NCI-H1694 treated with DMSO at 0.1 percent for 48 hours (cell line): ENCODE measurements at places on chromosomes 2 and 18.

GRCh38 chr2:241391892-241392665, 36.0 kb downstream of the FARP2 start:
- DNase-seq = peak; percentile 32

DNA sequence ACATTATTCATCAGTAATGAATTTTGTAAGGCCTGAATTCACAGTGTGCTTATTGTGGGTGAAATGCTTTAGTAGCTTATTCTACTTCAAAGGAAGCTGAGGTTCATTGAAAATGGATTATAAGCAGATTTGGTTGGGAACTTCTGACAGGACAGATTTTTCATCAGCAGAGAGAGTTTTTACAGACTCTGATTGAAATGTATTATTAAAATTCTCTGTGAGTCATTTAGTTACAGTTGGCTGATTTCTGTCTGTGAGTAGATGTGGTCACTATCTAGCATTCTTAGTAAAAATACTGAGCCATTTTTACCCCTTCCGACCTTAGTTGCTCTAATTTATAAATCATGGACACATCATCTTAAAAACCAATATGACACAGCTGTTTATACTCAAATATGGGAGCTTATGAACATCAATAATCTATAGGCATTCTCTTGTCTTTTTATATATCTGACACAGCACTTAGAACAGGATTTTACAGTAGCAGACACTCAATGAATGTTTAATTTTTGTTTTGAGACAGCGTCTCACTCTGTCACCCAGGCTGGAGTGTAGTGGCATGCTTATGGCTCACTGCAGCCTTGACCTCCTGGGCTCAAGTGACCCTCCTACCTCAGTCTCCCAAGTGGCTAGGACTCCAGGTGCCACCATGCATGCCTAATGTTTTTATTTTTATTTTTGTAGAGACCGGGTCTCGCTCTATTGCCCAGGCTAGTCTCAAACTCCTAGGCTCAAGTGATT, 239.6 kb downstream of the BABAM2 start:
- DNase-seq = no peak

DNA sequence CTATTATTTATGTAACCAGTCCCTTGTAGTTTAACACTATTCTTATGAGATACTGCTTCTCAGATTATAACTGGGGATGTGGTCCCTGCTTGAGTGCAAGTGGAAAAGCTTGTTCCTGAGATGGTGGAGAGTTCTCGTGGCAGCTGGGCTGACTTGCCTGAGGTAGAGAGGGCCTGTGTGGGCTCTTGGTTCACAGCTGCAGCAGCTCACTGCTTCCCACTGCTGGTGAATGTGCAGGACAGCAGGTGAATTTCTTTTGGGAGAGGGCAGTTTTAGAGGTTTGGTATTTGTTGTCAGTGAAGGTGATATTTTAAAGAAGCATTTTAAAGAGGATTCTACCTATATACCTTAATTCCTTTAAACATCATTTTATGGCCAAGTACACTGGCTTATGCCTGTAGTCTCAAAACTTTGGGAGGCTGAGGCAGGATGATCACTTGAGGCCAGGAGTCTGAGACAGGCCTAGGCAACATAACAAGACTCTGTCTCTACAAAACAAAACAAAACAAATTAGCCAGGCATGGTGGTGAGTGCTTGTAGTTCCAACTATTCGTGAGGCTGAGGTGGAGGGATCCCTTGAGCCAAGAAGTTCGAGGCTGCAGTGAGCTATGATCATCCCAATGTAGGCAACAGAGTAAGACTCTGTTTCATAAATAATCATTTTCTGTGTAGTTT, 94.8 kb downstream of the MTA3 start:
- peak; percentile 65 for DNase-seq

DNA sequence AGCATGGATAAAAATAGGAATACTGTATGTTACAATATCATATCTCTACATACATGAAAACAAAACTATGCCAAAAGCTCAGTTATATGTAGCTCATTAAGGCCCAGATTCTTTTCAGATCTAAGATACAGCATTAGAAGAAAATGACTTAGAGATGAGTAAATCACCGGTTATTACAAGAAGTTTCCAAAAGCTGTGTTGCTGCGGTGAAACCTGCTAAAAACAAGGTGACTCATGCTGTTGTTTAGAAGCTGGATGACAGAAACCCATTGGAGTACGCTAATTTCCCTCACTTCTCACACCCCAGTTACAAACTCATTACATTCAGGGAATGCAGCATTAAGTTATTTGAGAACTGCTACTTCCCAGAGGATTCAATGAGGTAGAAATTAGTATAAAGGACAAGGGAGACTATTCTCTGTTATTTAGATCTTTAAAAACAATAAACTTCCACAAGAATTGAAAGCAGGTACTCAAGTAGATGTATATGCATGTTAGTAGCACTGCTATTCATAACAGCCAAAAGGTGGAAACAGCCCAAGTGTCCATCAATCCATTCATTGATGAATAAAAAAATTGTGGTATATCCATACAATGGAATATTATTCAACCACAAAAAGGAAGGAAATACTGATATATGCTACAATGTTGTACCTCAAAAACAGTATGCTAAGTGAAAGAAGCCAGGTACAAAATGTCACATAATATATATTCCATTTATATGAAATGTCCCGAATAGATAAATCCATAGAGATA, 32.6 kb downstream of the RBKS start:
- DNase-seq = no peak

GRCh38 chr18:55735199-55735855, 147.3 kb upstream of the TCF4 start:
- DNase-seq = no peak

DNA sequence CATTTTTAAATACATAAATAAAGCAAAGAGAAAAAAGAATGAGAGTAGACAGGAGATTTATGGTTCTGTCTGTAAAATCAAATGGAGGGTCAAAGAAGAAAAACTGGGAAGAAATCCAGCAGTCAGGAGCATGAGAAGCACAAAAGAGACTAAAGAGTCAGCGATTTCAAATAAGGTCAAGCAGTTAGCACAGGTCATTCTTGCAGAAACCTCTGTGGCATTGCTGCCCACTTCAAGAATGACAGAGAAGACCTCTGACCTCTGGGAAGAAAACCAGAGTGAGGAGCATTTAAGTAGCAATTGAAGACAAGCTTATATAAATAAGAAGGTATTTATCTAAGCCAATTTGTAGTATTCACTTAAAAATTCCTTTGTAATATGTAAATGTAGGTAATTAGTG, 172.0 kb upstream of the SPOPL start:
- no peak for DNase-seq

DNA sequence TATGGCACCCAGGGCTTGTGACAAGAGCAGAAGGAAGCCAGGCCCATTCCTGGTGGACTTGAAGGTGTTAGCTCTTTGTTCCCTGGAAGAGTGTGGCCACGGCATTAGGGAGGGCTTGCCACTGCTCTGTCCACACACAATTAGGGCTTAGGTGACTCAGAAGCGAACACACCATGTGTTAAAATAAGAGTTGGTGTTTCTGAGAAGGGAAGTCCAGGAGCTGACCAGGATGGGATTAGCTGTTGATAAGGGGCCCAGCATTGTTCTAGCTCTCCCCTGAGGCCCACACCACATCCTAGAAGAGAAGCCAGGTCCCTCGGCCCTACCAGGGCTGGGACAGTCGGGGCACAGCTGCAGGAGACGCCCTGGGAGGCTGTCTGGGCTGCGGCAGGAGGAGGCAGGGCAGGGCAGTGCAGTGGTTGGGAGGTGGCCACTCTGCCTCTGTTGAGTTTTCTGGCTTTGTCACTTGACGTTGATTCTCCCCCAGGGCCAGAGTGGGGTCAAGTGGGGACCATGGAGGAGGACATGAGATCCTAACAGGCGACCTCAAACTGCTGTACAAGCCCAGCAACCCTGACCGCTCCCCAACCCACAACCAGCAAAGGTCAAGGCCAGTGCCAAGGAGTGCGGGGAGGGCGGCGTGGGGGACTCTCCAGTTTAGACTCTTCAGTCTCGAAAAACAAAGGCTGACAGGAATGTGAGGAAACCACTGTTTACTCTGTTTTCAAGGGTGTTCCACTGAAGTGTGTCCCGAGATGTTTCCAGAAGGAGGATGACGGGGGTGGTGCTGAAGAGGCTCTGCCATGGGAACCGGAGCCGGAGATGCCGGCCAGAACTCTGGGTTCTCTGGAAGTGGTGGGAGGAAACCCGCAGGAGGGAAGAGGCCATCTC, 16.8 kb downstream of the GNLY start:
- no peak for DNase-seq

DNA sequence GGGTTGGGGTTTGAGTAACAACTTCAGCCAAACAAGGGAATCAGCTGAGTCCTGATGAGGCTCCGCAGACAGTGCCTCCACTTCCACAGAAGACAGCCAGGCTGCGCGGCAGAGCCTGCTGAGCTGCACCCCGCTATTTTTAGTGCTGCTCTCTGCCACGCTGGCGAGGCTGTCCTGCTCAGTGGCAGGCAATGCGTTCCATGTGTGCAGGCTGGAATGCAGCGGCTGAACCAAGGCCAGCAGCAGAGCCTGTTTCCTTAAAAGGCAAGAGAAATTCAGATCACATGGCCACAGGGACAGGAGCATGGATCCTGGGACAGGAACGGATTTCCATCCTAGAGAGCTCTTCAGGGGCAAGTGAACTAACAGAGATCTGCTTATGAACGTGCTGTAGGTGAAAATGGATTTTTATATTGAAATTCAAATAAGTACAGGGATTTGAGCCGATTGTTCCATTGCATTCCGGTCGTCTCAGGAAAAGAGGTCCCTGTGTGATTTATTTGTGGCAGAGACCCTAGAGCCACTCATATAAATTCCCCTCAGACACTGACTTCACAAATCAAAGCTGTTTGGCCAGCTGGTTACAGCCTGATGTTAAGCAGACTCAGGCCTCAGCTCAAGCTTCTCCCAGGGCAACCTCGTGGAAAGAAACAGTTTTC, 98.7 kb downstream of the COL6A3 start:
- DNase-seq = peak; percentile 88

GRCh38 chr18:35525795-35526494, 28.2 kb upstream of the INO80C start:
- no peak for DNase-seq

DNA sequence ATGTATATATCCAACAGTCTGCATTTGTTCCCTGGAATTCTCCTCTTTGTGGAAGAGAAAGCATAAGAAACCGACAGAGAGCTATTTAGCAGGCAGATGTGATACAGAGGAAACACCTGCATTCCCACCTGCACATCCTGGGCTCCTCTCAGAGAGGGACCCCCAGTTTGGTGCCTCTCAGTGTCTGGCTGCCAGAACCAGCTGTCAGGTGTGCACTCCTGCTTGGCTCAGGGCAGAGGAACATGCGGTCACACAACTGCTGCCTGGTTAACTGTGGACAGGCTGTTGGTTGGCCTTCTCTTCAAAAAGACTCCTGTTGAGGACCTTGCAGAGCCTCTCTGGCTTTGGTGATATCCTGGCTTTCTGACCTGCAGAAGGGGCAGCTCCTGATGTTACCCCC, 54.6 kb downstream of the ITGB6 start:
- no peak for DNase-seq

DNA sequence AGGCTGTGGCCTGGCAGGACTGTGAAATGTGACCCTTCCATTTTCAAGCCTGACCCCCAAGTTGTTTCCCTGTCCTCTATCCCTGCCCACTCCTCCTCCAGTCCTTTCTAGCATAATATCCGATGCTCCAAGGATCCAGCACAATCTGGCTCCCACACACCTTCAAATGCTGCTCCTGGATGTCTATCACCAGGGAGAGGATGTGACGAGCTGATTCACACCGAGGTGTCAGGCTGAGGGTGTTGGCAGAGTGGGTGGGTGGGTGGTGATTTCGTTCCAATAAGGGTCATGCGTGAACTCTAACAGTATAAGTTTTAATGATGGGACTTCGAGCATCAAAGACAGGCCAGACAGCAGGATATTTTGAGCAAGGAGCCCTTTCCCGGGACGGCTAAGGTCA, 107.8 kb downstream of the CELF4 start:
- no peak for DNase-seq

GRCh38 chr18:22538426-22538825, 120.7 kb upstream of the CTAGE1 start:
- DNase-seq = no peak

- DNase-seq = no peak
Measured at GRCh38 chr18:65526099-65526498, 224.7 kb upstream of the CDH7 start.

DNA sequence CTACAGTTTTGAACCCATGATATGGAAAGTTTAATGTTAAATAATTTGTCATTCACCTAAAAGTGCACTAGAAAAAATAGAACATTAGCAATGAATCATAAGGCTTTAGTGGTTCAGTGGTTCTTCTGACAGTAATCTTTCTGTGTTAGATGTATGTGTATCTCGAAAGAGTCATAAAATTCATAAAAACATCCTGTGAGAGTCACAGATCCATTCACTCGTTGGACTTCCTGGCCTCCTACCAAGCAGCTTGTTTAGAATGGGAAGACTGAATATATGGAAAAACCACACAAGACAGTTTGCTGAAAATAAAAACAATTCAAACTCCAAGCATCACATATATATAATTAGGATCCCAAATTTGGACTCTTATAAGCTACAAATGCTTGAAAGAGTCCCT, 34.8 kb downstream of the ADNP2 start:
- DNase-seq = no peak

DNA sequence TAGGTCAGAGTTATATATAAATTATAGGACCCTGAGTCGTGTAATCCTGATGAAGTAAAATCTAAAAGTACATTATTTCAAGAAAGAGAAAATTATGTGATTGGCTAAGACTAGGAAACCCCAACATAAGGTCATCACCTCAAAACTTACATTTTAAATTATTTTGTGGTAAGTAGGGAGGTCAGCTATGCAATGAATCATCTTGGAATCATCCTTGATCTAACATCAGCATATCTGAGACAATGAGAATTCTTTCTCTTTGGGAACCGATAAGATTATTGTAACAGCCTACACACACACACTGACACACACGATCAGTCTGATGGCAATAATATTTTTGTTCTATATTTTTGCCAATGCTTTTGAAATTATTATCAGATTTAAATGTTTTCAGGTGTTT, 904.8 kb upstream of the CHAC2 start:
- no peak for DNase-seq

GRCh38 chr2:105445498-105445897, 46.6 kb upstream of the FHL2 start:
- no peak for DNase-seq

- no peak for DNase-seq
Measured at GRCh38 chr2:158346032-158346431, 110.5 kb downstream of the CCDC148 start.

GRCh38 chr2:52931660-52932059, 835.9 kb upstream of the CHAC2 start:
- no peak for DNase-seq

DNA sequence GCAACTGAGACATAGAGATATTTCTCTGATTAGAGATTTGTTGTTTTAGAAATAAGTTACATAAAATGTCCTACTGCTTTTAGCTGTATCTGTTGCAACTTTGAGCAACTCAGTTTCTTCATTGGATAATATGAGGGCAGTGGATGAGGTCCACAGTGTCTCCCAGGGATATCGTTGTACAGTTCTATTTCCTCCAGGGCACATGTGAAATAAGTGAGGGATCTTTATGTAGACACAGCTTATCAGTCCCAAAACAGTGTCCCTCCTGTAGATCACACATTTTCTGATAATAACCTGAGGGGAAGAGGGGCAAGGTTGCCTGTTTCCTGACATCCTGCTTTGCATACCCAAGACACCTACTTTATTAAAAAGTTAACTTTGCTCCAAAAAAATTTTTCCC, 1231.2 kb upstream of the ZEB2 start:
- DNase-seq = no peak
